Iris pigment epithelial cell (primary cell): ENCODE measurements at places on chromosomes 12 and 14.

GRCh38 chr12:51216642-51217041 is 1.2 kb downstream of the POU6F1 start:
- no peak for DNase-seq

- DNase-seq = no peak
Measured at GRCh38 chr12:26939953-26940352, 1.7 kb downstream of the FGFR1OP2 start.

DNA sequence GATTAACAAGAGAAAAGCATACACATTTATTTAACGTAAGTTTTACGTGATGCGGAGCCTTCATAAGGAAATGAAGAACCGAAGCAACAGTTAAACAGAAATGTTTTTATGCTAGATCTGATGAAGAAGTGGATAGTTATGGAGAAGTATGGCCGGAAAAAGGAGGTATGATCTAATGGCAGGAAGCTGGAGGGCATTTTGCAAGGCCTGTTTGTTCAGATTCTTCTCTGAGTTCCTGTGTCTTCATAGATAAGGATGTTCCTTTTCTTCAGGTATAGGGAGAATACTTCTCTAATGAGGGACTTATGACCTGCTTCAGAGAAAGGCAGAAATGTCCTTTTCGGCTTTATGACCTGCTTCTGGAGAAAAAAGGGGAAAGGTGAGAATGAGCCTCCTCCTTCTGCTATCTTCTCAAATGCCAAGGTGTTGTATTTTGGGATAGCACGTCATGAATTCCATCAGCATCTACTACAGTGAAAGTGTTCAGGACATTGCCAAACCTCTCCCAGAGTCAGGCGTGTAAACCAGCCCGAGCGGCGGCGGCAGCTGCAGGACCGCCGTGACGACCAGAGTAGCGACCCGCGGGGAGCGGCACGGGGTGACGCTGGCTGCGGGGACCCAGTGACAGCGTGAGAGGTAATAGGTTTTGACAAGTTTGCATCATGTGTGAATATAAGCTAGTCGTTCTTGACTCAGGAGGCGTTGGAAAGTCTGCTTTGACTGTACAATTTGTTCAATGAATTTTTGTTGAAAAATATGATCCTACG is 33.7 kb upstream of the SGPP1 start:
- no peak for DNase-seq

- peak; percentile 71 for DNase-seq
Measured at GRCh38 chr12:111635524-111635923, 36.4 kb upstream of the ATXN2 start.

- no peak for DNase-seq
Measured at GRCh38 chr12:4874671-4875070, 35.0 kb upstream of the KCNA1 start.

DNA sequence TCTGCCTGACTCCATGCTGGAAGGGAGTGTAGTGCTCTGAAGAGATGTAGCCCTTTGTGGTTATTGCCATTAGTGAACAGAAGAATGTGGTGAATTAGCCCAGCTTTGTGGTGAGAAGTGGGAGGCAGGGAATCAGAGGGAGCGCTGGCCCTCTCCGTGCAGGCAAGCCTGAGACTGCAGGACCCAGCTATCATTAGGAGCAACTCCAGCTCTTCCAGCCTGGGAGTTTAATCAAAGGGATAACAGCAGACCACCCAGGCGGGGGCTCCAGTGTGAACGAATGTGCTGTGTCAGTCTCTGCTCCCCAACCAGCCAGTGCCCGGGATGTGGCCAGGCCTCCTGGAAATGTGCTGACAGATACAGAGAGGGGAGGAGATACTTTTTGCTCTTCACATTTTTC is 142.7 kb downstream of the TTLL5 start:
- DNase-seq = peak; percentile 12

GRCh38 chr12:101931498-101932326 is 54.3 kb downstream of the DRAM1 start:
- no peak for DNase-seq

DNA sequence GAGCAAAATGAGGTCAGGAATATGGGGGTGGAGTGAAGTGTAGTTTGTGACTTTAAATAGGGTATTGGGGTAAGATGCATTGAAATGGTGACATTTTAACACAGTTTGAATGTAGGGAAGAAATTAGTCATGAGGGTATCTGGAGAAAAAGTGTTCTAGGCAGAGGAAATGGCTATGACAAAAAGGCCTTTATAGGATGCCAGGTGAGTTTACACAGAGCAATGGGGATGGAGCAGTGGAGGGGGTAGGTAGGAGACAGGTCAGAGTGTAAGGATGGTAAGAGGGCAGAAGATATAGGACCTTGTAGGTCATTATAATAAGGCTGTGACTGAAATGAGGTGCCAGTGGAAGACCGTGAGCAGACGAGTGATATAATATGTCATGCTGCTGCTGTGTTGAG is 30.4 kb downstream of the HEATR5A start:
- no peak for DNase-seq

DNA sequence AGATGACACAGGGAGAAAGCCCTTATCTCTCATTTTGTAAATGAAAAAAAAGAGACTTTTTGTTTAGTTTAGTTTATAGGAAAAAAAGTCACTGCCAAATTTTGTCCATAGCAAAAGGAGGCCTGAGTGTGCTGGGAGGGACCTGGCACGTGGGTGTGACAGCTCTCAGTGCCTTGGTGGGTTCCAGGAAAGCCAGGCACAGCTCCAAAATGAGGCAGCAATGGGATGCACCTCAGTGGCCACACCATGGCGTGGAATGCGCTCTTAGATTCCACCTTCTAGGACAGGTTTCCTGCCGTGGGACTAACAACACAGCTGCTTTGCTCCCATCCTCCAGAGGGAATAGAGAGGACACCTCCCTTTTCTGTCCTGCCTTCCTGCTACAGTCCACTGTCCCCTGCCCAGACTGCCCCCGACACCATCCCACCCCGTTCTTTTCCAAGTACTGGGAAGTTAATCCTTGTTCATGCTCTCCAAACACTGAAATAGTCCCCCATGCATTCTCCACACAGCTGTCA is 207.6 kb downstream of the EMP1 start:
- DNase-seq = no peak

- no peak for DNase-seq
Measured at GRCh38 chr12:60269611-60270269, 673.9 kb downstream of the SLC16A7 start.

DNA sequence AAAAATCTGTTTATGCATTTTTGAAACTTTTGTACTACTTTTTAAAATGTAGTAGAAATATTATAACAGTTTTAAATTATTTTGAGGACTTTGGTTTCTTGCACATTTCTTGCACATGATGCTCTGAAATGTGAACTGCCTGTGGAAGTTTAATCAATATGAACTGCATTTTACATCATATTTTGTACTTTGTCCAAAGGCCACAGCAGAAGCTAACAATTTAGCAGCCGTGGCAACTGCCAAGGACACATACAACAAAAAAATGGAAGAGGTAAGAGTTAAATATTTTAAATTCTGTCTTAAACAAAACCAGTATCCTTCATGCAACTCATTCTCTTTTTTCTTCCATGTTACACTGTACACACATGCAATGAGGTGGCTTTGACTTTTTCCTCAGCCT is 45.1 kb downstream of the SAV1 start:
- no peak for DNase-seq

DNA sequence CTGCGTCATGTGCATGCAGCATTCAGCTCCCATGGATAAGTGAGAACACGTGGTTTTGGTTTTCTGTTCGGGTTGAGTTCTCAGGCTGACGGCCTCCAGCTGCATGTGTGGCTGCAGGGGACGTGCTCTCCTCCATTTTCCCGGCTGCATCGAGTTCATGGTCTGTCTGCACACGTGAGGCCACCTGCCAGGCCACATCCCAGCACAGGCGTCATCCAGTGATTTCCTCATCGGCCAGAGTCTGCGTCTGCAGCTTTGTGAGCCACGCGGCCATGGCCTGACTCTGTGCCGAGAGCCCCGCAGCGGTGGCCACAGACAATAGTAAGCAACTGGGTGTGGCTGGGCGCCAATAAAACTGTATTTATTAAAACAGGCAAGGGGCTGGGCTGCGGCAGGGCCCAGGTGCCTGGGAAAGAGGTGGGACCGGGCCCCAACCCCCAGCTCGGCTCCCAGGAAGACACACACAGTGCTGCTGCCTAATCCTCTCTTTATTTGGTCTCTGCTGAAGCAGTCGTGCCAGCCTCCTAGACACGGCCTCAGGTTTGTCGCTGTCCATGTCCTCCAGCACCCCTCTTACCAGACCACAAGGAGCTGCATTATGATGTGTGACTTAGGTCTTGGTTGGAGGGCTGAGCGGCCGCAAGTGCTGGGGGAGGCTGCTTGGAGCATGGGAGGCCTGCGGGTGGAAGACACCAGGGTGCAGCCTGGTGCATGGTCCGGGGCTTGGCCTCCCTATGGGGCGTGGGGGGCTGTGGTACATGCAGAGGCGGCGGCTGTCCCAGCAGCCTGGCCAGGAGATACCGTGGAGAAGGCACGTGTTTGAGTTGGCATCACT is 52.0 kb downstream of the NOC4L start:
- peak; percentile 6 for DNase-seq

- DNase-seq = no peak
Measured at GRCh38 chr12:118617611-118618450, 241.5 kb downstream of the SUDS3 start.

- DNase-seq = peak; percentile 75
Measured at GRCh38 chr12:94186278-94187241, 38.2 kb downstream of the PLXNC1 start.

- peak; percentile 38 for DNase-seq
Measured at GRCh38 chr12:93572712-93573551, 457 bp downstream of the SOCS2 start.

GRCh38 chr12:16163146-16163545 is 114.3 kb downstream of the SLC15A5 start:
- no peak for DNase-seq

GRCh38 chr12:82694970-82695369 is 8.3 kb downstream of the TMTC2 start:
- peak; percentile 65 for DNase-seq

DNA sequence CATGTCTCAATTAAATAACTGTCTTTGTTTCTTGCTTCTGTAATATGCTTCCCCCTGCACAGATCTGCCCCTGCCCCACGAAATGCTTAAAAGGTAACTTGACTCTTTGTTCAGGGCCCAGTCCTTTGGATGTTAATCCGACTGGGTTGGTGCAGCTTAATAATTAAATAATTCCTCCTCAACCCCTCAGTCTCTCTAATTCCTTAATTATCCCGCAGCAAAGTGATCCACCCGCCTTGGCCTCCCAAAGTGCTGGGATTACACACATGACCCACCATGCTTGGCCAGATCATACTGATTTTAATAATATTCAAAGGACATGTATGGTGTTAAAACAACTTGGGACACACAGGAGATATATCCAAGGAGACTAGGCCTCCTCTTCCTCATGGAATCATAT is 18.2 kb upstream of the ANAPC7 start:
- DNase-seq = no peak

DNA sequence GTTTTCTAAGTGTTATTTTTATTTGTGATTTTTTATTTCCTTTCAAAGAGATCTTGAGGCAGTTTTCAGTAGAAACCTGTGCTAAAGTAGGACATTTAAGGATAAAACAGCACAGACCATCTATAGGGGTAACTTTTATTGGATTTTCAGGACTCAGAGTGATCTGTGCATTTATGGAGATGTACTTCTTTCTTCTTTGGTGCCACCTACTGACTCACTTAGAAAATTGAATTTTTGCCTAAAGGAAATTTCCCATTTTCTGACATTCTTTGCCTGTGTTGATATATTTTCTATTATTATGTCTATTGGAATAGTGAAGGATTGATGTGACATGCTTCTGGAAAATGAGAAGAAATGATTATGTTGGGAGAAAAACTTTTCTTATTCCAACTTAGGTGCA is 113.0 kb downstream of the UNC79 start:
- peak; percentile 20 for DNase-seq

DNA sequence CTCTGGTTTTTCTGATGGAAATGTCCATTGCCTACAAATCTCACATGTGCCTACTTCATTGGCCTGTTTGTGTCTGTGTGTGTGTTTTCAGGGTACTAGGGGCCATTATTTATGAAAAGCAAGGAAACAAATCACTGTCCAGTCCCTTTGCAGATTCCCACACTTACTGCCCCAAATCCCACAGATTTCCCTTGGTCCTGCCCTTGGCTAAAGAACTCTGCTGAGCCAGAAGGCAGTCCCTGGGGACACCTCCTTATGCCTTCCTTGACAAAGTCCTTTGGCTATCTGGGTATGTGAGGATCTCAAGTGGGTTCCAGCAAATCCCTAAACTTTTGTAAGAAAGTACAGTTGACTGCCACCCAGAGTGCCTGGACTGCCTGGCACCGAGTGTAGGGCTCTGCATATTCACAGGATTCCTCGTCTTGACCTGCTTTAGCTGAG is 388.1 kb downstream of the BCAT1 start:
- peak; percentile 25 for DNase-seq

- peak; percentile 2 for DNase-seq
Measured at GRCh38 chr12:74722709-74723108, 185.1 kb downstream of the ATXN7L3B start.

- DNase-seq = no peak
Measured at GRCh38 chr12:18970603-18971002, 158.9 kb upstream of the PLEKHA5 start.

- DNase-seq = no peak
Measured at GRCh38 chr12:65857840-65858239, 33.6 kb downstream of the HMGA2 start.

DNA sequence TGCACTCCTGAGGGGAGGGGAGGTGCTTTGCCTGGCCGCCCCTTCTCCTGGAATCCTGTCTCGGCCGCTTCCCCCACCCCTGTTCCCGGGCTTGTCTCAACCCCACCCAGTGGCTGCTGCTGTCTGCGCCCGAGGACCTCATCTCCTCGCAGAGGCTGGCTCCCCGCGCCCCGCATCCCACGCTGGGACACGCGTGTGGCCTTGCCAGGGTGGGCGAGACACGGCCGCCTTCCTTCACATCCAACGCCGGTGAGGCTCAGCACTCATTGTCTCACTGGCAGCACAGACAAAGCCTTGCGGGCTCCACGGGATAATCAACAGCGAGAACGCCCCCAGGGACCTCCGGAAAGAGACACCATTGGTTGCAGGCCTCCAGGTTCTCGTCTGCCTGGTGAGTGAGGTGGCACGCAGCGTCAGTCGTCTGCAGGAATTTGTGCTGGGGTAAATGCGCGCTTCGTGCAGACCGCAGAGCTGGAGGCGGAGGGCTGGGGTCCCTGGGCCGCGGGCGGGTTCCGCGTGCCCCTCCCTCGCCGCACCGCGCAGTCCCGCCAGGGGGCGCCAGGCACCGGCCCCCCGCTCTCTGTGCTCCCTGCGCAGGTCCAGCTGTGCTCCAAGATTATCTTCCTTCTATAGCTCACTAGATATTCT is 26.8 kb downstream of the CCDC177 start:
- DNase-seq = no peak

- no peak for DNase-seq
Measured at GRCh38 chr12:26750531-26751175, 82.3 kb downstream of the ITPR2 start.

GRCh38 chr12:109557805-109558204 is 15.5 kb downstream of the MMAB start:
- no peak for DNase-seq

GRCh38 chr14:97299661-97300060 is 502.5 kb downstream of the VRK1 start:
- no peak for DNase-seq

- DNase-seq = no peak
Measured at GRCh38 chr14:75390183-75390582, 37.6 kb upstream of the JDP2 start.
